ENCODE measurements at places on chromosomes 1 and 21. TPM values are rescaled to one million over a fixed set of nuclear protein-coding genes. Genes with fewer than 3 reads are reported as not detected.

C1QC gene
- 63.0 TPM for total RNA-seq

AMY1A gene
- not detected for total RNA-seq

UMODL1 gene
- total RNA-seq, result not detected

LAMC2 gene
- 29.6 TPM for total RNA-seq

PACC1 gene
- total RNA-seq, result 7.5 TPM

TNFRSF8 gene
- 1.4 TPM for total RNA-seq

SLAMF6 gene
- total RNA-seq, result 2.7 TPM

DTL gene
- 1.2 TPM for total RNA-seq

CELF3 gene
- total RNA-seq, result not detected

KRTAP10-4 gene
- total RNA-seq, result 6.3 TPM

LY9 gene
- total RNA-seq, result 1.1 TPM

SH2D2A gene
- total RNA-seq, result not detected

C4BPA gene
- not detected for total RNA-seq

KCNK2 gene
- 3.4 TPM for total RNA-seq

KCND3 gene
- 10.5 TPM for total RNA-seq

FCAMR gene
- total RNA-seq, result not detected

CFHR3 gene
- total RNA-seq, result not detected

NTMT2 gene
- total RNA-seq, result not detected

SPOCD1 gene
- total RNA-seq, result 0.51 TPM

GJB5 gene
- 114 TPM for total RNA-seq

FCRLA gene
- total RNA-seq, result not detected

TMEM54 gene
- total RNA-seq, result 170 TPM

MMEL1 gene
- total RNA-seq, result 3.5 TPM

PLPPR5 gene
- 0.13 TPM for total RNA-seq

CD34 gene
- 29.5 TPM for total RNA-seq

RAVER2 gene
- 6.6 TPM for total RNA-seq

CRYBG2 gene
- total RNA-seq, result 60.9 TPM

MAD2L2 gene
- total RNA-seq, result 40.0 TPM

KPRP gene
- 231 TPM for total RNA-seq

SAMD11 gene
- total RNA-seq, result 0.44 TPM

FASLG gene
- not detected for total RNA-seq

PYHIN1 gene
- 0.39 TPM for total RNA-seq

CRP gene
- 0.52 TPM for total RNA-seq

PGLYRP3 gene
- 66.1 TPM for total RNA-seq

CTXND2 gene
- total RNA-seq, result not detected

DDR2 gene
- total RNA-seq, result 22.0 TPM

MRAP gene
- total RNA-seq, result 1.4 TPM

LRRIQ3 gene
- total RNA-seq, result not detected

NCMAP gene
- total RNA-seq, result 0.21 TPM

All from lower leg skin (tissue), 4 donors.